ENCODE measurements at places on chromosomes 1 and 21.

- DNase-seq, result no peak
These were observed 4.1 kb upstream of the CCDC24 start for GRCh38 chr1:43987159-43987902.

DNA sequence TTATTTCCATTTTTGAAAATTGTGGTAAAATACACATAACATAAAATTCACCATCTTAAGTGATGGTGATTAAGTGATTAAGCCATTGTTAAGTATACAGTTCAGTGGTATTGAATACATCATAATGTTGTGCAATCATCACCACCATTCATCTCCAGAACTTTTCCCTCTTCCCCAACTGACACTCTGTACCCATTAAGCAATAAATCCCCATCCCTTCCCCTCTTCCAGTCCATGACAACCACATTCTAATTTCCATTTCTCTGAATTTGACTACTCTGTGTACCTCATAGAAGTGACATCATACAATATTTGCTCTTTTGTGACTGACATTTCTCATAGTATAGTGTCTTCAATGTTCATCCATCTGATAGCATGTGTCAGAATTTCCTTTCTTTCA, 124.8 kb downstream of the DISC1 start:
- DNase-seq, result no peak

GRCh38 chr1:44724955-44725698, 5.8 kb downstream of the RNU5D-1 start:
- no peak for DNase-seq

DNA sequence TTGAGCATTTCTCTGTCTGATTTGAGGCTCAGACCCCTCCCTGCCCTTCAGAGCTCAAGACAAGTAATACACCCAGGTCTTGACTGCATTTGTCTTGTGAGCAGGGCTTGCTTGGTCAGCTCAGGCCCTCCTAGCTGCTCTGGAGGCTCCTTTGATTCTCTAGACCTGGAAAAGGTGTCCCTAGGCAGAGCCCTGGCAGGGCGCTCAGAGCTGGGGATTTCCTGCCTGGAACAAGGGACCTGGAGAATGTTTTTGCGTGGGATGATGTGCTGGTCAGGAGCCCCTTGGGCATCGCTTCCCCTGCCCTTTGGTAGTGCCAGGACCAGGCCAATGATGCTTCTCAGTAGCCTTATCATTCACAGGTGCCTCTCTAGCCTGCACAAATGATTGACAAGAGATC, 4.9 kb upstream of the CCDC28B start:
- no peak for DNase-seq

DNA sequence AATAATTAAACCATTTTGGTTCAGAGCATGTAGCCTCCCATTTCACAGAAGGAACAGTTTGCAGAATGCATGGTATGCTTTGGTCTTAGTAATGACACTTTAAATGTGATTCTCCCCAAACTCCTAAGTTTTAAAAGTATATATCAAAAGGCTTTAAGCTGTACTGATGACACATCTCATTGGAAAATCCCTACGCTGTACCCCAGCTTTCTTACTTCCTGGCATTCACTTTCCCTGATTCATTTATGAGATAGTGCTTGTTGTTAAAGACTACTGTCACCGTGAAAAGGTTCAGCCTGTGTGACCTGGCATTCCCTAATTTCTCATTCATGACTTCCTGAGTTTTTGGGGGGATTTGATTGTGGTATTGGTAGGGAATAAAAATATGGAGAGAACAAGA, 53.4 kb downstream of the MPZL1 start:
- DNase-seq, result no peak

Data from COLO829 (cell line).